GM03348 (cell line): ENCODE measurements at places on chromosomes 5 and 9.

DNA sequence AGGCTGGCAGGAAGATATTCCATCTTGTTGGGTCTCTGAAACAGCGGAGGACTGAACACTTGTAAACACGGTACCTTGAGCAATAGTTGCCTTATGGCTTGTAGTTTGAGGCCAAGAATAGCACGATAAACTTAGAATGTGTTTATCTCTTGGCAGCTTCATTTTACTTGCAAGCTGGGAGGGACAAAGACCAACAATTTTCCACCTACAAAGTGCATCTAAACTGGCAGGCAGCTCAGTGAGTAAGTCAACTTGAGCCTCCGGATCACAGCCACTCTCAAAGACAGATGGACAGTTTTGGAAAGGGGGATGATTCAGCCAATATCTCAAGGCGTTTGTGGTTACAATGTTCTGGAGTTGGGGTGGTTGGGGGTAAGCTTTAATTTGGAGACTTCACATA, 652.6 kb downstream of the CETN3 start:
- no peak for DNase-seq

DNA sequence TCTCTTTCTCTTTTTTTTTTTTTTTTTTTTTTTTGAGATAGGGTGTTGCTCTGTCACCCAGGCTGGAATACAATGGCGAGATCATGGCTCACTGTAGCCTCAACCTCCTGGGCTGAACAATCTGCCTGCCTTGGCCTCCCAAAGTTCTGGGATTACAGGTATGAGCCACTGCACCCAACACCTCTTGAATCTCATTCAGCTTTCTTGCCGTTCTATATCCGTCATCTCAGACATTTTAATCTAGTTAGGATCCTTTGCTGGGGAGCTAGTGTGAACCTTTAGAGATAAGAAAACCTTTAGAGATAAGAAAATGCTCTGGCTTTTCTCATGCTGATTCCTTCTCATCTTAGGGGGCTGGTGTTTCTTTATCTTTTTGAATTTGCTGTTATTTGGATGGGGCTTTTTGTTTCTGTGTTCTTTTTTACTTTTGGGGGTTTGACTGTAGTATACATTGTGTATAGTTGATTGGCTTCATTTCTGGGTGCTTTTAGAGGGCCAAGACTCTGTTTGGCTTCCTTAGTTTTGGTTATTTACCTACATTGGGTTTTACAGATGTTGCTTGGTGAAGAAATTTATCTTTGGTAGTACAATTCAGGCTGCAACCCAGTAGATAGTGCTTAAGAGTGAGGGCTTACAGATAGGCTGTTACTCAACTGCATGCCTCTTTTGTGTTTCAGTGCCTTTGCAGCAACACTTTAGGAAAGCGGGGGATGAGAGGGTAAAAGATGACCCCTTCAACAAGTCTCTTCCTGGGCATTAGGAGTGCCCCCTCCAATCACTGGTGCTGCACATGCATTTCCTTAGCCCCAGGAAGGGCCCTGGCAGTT, 41.9 kb upstream of the SLC36A1 start:
- DNase-seq = no peak

- DNase-seq = peak; percentile 32
Measured at GRCh38 chr5:112776301-112776856, 38.7 kb downstream of the APC start.

GRCh38 chr9:75238311-75238976, 150.1 kb downstream of the OSTF1 start:
- DNase-seq = peak; percentile 48

- no peak for DNase-seq
Measured at GRCh38 chr5:179115845-179116524, 55.8 kb downstream of the ZNF354C start.

DNA sequence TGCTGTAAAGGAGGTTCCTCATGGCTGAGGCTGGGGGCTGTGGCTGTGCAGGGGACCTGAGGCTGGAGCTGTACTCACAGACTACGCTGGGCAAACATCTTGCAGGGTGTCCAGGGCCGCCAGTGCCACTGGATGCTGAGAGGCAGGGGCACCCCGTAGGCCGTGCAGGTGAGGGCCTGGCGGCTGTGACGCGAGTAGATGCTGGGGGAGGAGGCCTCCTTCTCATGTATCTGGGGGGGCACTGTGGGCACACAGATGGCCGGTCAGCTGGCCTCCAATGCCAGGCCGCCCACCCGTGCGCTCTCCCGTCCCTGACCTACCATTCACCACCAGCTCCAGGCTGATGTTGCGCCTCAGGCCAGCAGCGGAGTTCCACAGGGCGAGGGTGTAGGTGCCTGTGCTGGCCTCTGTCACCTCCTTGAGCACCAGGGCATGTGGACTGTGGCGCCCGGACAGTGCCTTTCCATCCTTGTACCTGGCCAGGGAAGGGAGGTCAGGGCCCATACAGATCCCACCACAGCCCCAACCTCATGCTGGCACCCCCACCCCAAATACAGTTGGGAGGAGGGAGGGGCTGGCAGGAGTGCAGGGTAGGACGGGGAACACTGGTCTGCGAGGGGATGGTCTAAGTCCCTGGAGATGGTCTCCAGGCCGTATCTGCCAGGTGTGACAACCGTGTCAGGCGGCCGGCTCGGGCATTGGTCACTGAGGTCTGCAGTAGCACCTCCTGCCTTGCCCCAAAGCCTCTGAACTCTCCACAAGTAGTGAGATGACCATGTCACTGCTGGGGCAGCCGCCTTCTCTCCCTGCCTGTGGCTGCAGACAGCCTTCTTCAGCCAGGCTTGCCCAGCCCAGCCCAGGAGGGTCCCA, 23.4 kb downstream of the FLT4 start:
- no peak for DNase-seq
